Osteoblast (primary cell): ENCODE measurements at places on chromosomes 3 and 15. TPM values are rescaled to one million over a fixed set of nuclear protein-coding genes. Genes with fewer than 3 reads are reported as not detected.
A peak's percentile ranks its signal among the peaks of the same experiment; 100 is the strongest.

GRCh38 chr15:77071305-77072223 lies 655 bp upstream of the TSPAN3 start:
- peak overlapping the region; percentile 82 for H3K4me3 ChIP-seq
- H3K27ac ChIP-seq = peak overlapping the region; percentile 33
- H3K4me1 ChIP-seq = peaks cover 28% of the 10 kb centered on the region
- H3K27me3 ChIP-seq = peaks cover 17% of the 10 kb centered on the region
- peak; percentile 49 for DNase-seq

GRCh38 chr3:25589104-25589782 lies 75.5 kb downstream of the TOP2B start:
- H3K27me3 ChIP-seq = no peaks in the 10 kb centered on the region
- H3K36me3 ChIP-seq = no peaks in the 10 kb centered on the region
- peaks cover 32% of the 10 kb centered on the region for H3K4me1 ChIP-seq
- peak overlapping the region; percentile 48 for H3K27ac ChIP-seq
- H3K4me3 ChIP-seq = no peak overlapping the region

DNA sequence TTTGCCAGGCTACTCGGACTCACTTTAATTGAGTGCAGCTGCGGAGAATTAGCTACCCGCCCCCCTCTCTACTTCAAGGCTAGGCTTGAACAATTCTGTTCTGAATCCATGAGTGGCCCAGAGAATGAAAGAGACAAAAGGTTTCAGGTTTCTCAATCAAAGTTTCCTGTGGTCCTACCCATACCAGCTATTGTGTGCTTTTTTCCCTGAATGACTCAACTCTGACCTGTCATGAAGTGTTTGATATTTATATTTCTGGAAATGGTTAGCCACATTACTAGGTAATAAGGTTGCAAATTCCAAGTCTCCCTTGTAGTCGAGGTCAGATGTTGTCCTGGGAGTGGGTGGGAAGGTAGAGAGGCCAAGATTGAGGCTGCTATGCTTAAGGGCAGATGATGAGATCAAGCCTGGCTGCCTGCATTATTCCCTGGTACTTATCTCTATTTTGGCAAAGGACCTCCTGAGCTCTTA lies 392.7 kb upstream of the TBL1XR1 start:
- H3K36me3 ChIP-seq = no peaks in the 10 kb centered on the region
- peaks cover 17% of the 10 kb centered on the region for H3K4me1 ChIP-seq
- DNase-seq = peak; percentile 75
- no peaks in the 10 kb centered on the region for H3K27me3 ChIP-seq

- peaks cover 23% of the 10 kb centered on the region for H3K4me1 ChIP-seq
- H3K4me3 ChIP-seq = peak within 1 kb of the TSS; percentile 88
- peak; percentile 92 for DNase-seq
Measured at GRCh38 chr3:138114988-138115971, at the start of gene DZIP1L. TSS of gene DZIP1L (minus strand) at chr3:138115608. CDS start at chr3:138103971, 11,637 bp downstream.

DNA sequence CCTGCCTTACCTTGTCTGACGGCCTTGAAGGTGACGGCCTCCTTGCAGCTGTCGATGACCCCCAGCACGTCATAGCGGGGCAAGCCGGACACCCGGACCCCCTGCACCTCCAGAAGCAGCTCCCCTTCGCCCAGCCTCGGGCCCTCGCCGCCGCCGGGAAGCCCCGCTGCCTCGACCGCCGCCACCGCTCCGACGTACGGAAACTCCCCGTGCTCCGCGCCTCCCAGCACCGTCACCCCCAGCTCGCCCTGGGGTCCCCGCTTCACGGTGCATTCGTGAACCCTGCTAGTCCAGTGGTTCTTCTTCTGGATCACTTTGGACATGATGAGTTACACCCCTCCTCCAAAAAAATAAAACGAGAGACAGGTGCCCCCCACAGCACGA lies 740 bp downstream of the MAGI1 start:
- H3K4me1 ChIP-seq = peaks cover 44% of the 10 kb centered on the region
- H3K4me3 ChIP-seq = peak overlapping the region; percentile 95
- H3K27me3 ChIP-seq = no peaks in the 10 kb centered on the region
- peak overlapping the region; percentile 92 for H3K27ac ChIP-seq
- no peaks in the 10 kb centered on the region for H3K36me3 ChIP-seq
- no peak for DNase-seq

Gene GPR62
- under 0.01 TPM in 1 of 2 replicates, not detected in the other for total RNA-seq

- no peaks in the 10 kb centered on the region for H3K4me1 ChIP-seq
- no peaks in the 10 kb centered on the region for H3K36me3 ChIP-seq
- H3K27me3 ChIP-seq = peaks cover 28% of the 10 kb centered on the region
- H3K27ac ChIP-seq = no peak overlapping the region
- no peak for DNase-seq
Measured at GRCh38 chr15:69713726-69714559, 261.3 kb downstream of the RPLP1 start.

DNA sequence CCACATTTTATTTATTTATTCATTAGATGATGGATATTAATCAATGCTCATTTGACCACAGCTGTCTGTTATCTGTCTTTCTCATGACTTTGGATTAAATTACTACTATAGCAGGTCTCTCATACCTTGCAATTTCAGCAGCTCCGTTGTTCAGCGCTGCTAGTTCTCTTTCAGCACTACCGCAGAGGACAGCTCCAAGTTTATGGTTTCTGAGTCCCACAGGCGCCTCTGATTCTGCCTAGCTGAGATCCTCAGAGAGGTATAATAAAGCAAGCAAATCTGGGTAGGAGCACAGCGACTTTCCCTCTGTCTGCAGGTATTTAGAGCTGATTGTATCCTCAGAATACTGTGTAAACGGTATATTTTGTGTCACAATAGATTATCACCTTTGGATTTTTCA lies 204.9 kb downstream of the CNTN4 start:
- no peak overlapping the region for H3K4me3 ChIP-seq
- no peak for DNase-seq
- no peaks in the 10 kb centered on the region for H3K27me3 ChIP-seq
- no peaks in the 10 kb centered on the region for H3K4me1 ChIP-seq
- no peaks in the 10 kb centered on the region for H3K36me3 ChIP-seq

DNA sequence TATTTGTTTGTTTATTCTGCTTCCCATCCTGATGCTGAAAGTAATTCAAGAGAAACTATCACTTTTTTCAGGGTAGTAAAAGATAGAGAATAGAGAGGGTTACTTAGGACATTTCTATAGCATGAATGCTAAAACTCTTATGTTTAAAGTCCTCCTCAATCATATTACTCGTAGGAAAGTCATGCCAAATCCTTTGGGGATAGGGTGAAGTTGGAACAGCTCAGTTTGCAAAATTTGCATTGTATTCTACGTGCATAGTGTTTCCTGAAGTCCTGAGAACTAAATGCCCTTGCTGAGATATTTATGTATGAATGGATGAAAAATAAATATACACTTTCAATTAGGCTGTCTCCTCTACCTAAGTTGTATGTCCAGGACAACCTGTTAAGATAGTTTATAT lies 14.6 kb downstream of the PLSCR5 start:
- no peaks in the 10 kb centered on the region for H3K36me3 ChIP-seq
- DNase-seq = no peak
- H3K4me1 ChIP-seq = peaks cover 7% of the 10 kb centered on the region

DNA sequence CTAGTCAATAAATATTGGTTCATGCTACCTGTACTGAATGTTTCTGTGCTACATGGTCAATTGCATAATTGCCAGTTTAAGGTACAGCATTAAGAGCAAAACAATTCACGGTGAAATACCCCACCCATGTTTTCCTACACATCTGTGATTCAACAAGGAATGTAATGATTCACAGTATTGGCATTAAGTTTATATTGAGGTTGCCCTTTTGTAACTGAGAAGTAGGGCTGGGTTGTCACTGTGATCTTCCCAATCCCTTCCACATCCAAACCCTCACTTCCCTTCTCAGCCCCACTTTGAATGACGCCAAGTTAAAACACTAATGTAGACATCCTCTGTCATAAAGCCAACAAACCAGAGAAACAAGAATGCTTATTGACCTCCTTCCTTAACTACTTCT lies 112.0 kb upstream of the TJP1 start:
- H3K27ac ChIP-seq = no peak overlapping the region
- H3K4me1 ChIP-seq = peaks cover 16% of the 10 kb centered on the region
- H3K4me3 ChIP-seq = no peak overlapping the region
- H3K36me3 ChIP-seq = no peaks in the 10 kb centered on the region

- no peak for DNase-seq
- H3K36me3 ChIP-seq = peaks cover 2% of the 10 kb centered on the region
- H3K27me3 ChIP-seq = no peaks in the 10 kb centered on the region
- peak overlapping the region; percentile 83 for H3K27ac ChIP-seq
Measured at GRCh38 chr15:56917652-56918045, 795 bp upstream of the TCF12 start.

DNA sequence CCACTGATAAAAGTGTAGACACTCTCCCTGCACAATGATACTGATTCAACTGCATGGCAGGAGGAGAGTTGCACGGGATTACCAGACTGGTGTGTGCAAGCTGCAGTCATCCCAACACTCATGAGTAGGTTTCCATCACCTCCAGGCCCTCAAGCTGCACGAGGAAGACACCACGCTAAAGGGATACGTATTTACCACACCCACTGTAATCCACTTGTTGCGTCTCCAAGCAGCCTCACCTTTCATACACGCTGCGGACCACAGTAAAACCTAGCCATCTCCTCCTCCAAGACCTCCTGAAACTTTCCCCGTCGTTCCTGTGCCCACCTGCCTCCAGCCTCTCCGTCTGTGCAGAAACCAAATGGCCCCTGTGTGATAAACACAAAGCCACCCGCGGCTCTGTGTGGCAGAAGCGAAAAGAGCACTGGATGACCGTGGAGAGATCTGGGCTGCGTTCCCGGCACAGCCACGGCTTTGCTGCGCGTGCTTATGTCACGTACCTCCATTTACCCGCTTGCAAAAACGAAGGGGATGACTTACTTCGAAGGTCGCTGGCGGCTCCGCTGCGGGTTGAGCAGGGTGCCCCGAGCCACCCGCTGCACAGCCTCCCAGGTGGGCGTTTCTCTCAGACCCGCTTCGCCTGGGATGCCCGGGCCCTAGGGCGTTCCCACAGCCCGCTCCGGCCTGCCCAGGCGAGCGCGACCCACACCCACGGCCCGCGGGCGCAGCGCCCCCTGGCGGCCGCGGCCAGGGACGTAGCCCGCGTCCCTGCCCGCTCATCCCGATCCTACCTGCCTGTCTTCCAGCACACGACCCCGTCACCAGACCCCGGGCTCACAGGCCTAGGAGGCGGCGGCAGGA lies 643 bp downstream of the ABCC5 start:
- peak; percentile 96 for DNase-seq
- peak overlapping the region; percentile 91 for H3K4me3 ChIP-seq
- H3K27ac ChIP-seq = no peak overlapping the region
- peaks cover 4% of the 10 kb centered on the region for H3K36me3 ChIP-seq
- no peaks in the 10 kb centered on the region for H3K27me3 ChIP-seq

Gene TERC
- 144 and 200 TPM in 2 replicates for total RNA-seq

DNA sequence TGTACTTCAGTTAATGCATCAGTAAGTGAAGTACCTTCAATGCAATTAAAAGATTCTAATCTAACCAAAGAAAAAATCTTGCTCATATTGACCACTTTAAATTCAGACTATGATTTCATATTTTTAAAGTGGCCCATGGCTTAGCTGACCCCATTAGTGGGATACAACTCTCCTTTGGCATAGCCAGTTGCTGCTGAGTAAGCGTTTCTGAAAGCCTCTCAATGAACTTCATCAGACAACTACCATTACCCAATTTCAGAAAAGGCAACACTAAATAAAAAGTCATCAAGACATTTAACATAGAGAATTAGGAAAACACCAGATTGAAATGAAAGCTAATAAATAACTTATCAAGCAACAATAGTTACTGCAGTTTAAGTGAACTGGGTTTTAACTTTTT lies 27.0 kb downstream of the CADM2 start:
- no peak for DNase-seq
- no peaks in the 10 kb centered on the region for H3K36me3 ChIP-seq
- H3K4me1 ChIP-seq = no peaks in the 10 kb centered on the region
- no peak overlapping the region for H3K4me3 ChIP-seq
- H3K27me3 ChIP-seq = no peaks in the 10 kb centered on the region
- no peak overlapping the region for H3K27ac ChIP-seq

- DNase-seq = no peak
- H3K4me1 ChIP-seq = peaks cover 20% of the 10 kb centered on the region
- H3K27me3 ChIP-seq = peaks cover 4% of the 10 kb centered on the region
- H3K27ac ChIP-seq = no peak overlapping the region
Measured at GRCh38 chr3:197349368-197349767, 51.0 kb upstream of the DLG1 start.

Gene TUSC7
- not detected in 2 replicates for total RNA-seq

DNA sequence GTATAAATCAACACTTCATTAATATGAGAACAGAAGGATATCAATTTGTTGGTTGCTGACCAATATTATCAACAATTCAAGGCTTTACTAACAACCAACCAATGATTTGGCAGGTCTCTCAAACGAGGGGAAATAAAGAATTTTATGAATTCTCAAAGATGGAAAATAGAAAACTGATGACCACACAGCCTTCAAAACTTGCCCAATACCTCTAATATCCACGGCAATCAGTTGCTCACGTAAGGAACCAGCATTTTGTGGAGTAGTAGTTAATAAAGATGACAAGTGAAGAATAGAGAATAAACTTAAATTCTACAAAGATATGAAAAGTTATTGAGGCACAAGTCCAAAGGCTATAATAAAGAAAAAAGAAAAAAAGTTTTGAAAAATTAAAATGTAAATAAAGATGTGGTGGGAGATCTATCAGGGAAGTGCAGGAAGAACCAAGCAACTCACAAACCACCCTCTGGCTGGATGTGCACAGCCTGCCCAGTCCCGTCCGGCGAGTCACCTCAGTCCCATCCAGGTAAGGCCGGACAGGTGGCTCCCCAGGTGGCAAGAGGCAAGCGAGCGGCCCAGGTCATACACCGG lies 808 bp downstream of the GK5 start:
- peak overlapping the region; percentile 91 for H3K4me3 ChIP-seq
- H3K27ac ChIP-seq = peak overlapping the region; percentile 65
- H3K27me3 ChIP-seq = no peaks in the 10 kb centered on the region

Gene PFKFB4
- 12.3 and 12.4 TPM in 2 replicates for total RNA-seq

GRCh38 chr3:98778383-98778782 lies 15.2 kb downstream of the ST3GAL6 start:
- peaks cover 49% of the 10 kb centered on the region for H3K4me1 ChIP-seq
- peak overlapping the region; percentile 13 for H3K4me3 ChIP-seq
- no peaks in the 10 kb centered on the region for H3K27me3 ChIP-seq
- H3K27ac ChIP-seq = peak overlapping the region; percentile 84
- H3K36me3 ChIP-seq = no peaks in the 10 kb centered on the region

DNA sequence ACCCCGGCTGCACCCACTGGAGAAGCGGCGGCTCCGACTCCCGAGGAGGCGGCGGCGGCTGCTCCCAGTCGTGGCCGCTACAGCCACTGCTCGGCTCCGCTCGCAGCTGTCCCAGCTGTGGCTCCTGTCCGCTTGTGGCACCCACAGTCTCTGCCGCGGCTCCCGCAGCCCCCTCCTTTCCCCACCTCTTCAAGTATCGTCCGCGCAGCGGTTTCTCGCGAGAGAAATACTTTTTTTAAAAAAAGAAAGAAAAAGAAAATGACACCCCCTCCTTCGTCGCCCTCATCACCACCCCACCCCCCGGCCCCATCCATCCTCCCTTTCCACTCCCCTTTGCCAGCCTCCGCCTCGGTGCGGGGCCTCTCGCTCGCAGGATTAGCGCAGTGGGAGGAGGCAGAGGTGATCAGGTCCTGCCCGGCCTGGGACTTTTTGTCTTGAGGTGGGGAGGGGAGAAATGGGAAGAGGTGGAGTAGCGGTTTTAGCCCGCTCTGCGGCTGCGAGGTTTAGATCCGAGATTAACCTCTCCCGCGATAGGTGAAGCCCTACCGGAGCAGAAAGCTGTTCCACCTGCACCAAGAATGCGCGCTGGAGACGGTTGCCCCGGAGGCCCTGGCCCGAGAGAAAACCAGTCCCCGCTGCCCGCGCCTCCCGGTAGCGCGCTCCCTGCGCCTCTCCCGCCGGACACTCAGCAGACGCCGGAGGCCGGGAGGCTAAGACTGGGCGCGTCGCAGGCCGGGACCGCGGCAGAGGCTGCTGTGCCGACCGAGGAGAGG lies at the start of gene FBN1:
Gene FBN1 (minus strand): TSS at position 152 of the 773 bp plus-strand sequence. CDS start 940 bp downstream, outside the sequence.
- H3K27me3 ChIP-seq = no peaks in the 10 kb centered on the region
- H3K4me1 ChIP-seq = peaks cover 35% of the 10 kb centered on the region
- H3K36me3 ChIP-seq = peaks cover 30% of the 10 kb centered on the region

Gene HTR3E
- not detected in 2 replicates for total RNA-seq

Gene RASL12
- total RNA-seq = under 0.01 and 0.36 TPM in 2 replicates
